Left kidney (tissue), 8 donors: ENCODE measurements at places on chromosomes 1 and 21.

- DNase-seq, result no peak
Measured at GRCh38 chr21:38881131-38881530, 75.4 kb downstream of the ETS2 start.

DNA sequence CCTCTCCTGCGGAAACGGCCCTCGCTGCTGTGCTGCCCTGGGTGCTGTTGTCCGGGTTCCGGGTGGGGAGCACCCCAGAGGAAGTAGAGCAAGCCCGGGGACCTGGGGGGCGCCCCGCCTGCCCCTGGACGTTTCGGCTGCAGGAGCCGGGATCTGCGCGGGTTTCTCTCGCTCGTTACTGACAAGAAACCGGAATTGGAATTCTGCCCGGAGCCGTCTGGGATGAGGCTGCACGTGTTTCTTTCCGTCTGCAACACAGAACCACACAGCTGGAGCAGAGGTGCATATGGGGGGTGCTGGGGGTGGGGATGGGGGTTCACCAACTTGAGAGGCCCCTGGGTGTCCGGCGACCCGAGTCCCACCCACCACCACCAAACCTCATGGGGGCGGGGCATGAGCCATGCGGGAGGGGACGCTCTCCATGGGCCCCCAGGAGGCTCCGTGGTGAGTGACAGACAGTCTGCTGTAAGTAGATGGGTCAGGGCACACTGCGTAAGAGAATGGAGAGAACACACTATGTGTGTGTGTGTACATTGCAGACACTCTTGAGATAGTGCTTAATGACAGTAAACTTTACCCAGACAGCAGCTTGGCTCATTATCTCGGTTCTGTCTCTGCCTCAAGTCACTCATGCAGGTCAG, 261.4 kb upstream of the C1orf174 start:
- no peak for DNase-seq

DNA sequence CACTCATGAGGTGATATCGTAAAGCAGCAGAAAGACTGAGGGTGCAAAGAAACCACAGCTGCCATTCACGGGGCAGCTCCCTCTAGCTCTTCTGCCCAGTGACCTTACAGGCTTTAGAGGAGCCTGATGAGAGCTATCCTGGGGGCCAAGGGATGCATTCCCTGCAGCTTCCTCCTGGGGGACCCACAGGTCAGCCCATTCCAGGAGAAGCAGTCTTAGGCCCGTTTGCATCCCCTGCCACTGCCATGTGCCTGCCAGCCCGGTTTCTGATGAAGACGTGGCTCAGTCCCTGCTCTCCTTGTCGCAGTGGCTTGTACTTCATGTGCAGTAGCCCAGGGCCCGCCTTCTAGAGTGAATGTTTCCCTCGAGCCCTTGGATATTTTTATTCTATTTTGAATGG, 22.8 kb downstream of the ATP5PO start:
- DNase-seq, result no peak

- no peak for DNase-seq
Measured at GRCh38 chr21:21045518-21045917, 47.3 kb downstream of the NCAM2 start.

DNA sequence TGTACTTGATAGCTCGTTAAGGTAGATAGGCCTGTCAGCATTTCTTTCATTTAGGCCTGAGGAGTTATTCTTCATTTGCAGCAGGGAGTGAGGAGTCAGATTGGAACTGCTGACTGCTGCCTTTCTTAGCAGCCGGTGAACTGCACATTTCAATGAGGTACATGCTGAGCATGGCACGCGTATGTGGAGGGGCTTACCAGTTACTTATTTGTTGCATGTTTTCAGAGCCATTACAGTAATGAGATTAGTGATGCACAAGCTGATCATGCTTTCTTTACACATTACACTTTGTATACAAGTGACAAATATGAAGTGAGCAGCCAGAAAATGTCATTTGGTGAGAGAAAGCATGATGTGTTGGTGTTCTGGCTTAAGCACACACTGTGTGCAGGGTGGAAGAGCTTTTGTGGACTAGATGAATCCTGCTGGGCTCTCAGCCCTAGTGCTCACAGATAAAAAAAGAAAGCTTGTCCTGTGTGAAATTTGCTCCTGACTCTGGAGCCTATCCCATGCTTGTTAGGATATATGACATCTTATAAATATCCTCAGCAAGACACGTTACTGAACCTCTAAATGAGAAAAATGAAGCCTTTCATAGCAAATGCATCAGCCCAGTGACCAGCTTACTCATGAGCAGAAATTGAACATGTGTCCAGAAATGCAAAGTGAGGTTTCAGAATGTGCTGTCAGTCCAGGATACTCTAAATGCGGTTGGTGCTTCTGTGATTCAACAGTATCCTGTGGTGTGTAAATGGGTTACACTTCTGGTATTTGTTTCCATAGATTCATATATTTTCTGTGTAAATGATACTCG, 574.7 kb upstream of the ADGRL2 start:
- no peak for DNase-seq

- no peak for DNase-seq
Measured at GRCh38 chr1:201355471-201355870, 22.0 kb downstream of the TNNT2 start.

DNA sequence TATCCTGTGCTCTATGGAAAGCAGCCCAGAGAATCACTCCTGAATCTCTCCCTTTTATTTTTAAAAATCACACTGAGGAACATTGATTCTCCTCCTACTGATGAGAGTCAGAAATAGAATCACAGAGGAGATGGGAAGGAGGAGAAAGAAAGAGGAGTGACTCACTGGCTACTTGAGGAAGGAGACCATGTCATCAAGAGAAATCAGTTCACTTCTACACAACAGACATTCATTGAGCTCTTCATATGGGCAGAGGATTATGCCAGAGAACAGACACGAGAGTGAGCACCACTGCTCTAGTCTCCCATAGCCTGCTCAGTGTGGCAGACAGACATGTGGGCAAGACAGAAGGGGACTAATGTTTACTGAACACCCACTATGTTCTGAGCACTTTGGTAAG, 44.2 kb downstream of the RAB3B start:
- no peak for DNase-seq
